ENCODE measurements at places on chromosomes 7 and 10.

- DNase-seq: no peak
Observed at GRCh38 chr10:49844775-49845595, 82.9 kb upstream of the OGDHL start.

GRCh38 chr10:52786098-52786497 lies 13.5 kb upstream of the MBL2 start:
- DNase-seq: no peak

DNA sequence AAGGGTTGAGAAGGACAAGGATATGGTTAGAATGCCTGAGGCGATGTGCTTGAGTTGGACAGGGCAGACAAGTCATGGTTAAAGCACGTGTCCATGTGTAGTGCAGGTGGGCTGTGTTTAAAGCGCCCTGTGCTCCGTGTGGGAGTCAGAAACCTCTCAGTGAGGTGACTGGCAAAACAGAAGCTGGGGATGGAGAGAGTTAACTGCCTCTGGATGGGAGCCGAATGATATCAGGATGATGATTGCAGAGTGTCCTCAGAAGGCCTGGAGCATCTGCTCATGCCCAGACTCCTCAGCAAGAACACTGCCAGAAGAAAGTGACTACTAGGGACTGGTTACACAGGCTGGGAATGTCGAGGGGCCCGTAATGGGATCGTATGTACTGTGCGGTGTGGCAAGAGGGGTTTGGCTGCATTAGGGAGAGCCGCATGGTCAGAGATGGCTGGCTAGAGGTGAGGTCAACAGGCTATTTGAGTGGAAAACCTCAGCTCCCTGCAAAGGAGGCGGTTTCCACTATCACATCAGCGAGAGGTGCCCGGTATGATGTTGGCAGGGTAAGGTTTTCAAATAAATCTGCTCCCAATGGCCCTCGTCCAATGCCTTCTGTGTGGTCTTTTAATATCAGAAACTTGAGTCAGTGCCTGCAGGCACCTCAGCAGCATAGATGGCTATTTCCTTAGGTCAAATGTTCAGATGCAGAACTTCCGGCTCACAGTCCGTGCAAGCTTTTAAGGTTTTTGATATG lies 26.1 kb upstream of the MRC1 start:
- no peak for DNase-seq

DNA sequence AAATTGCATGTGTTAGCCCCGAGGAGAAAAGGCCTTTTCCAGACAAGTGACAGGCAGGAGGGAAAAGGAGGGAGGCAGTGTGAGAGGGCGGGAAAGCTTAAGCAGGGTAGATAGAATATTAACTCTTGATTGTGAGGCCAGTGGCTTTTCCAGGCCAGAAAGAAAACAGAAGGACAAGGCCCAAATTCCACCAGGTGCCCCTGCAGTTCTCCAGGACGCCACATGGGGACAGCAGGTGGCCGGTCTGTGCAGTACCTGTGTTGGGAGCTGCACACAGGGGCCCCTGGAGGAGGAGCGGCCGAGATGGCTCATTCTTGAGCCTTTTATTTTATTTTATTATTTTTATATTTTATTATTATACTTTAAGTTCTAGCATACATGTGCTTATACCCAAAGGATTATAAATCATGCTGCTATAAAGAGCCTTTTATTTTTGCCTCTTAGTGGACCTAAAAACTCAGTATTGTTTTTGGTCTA lies 141.3 kb upstream of the KLF14 start:
- peak; percentile 60 for DNase-seq

DNA sequence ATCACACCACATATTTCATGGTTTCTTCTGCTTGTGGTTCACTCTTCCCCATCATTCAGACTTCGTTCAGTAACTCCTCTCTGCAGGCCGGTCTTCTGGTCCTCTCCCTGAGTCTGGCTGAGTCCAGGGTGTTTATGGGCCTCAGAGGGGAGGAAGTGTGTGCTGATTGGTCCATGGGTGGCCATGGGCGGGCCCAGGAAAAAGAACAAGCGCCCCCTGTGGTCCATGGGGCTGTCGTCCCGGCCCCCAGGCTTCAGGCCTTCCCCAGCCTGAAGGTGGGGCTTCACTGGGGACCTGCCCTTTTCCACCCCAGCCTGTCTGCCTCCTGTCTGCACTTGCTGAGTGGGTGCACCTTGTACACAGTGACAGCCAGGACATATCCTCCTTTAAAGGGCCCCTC lies 123.7 kb downstream of the VIPR2 start:
- DNase-seq: no peak

GRCh38 chr7:74371381-74372341 lies 82.0 kb upstream of the GTF2IRD1 start:
- DNase-seq: no peak

GRCh38 chr10:30818854-30819253 lies 189.3 kb upstream of the LYZL2 start:
- no peak for DNase-seq

DNA sequence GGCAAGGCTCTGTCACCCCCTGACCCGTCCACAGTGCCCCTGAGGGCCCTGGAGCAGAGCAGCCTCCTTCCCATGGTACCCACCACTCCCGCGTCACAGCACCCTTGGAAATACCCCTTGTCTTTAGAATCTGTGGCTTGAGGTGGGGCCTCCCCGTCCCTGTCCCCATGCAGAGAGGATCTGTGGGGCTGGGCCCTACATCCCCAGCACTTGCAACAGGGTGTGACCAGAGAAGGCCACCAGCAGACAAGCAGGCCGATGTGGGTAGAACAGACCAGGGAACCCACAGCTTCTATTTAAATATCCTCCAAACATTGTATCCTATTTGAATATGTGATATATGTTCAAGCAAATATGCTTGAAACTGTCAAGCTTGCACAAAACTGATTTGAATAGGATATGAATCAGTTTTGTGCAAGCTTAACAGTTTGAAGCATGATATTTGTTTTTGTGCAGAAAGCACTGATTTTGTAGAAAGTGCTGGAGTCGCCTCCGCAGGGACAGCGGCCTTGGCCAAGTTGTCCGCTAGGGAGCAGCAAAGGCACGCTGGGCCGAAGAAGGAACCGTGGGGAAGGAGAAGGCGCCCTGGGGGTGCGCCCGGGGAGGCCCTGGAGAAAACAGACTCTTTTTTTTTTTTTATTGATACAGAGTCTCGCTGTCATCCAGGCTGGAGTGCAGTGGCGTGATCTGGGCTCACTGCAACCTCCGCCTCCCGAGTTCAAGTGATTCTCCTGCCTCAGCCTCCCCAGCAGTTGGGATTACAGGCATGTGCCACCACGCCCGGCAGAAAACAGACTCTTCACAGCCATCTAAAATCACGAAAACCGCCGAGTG lies 2.2 kb downstream of the CFAP46 start:
- DNase-seq: peak; percentile 66

GRCh38 chr7:69429911-69430383 lies 168.3 kb upstream of the AUTS2 start:
- DNase-seq: no peak

DNA sequence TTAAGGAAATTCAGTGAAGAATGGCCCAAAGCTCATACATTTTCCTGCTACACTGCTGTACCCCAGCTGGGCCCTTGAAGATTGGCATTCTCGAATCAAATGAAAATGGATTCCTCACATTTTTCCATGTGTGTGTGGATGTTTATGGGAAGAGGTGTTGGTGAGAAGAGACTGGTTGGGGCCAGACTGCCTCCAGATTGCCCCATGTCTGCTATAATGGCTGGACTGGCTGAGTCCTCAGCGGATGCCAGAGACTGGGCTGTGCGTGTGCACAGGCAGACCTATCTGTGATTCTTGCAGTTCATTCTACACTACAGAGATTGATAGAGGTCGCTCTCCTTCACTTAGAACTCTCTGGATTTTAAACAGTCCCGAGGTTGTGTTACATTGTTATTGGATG lies 183.6 kb upstream of the GDF10 start:
- DNase-seq: no peak

DNA sequence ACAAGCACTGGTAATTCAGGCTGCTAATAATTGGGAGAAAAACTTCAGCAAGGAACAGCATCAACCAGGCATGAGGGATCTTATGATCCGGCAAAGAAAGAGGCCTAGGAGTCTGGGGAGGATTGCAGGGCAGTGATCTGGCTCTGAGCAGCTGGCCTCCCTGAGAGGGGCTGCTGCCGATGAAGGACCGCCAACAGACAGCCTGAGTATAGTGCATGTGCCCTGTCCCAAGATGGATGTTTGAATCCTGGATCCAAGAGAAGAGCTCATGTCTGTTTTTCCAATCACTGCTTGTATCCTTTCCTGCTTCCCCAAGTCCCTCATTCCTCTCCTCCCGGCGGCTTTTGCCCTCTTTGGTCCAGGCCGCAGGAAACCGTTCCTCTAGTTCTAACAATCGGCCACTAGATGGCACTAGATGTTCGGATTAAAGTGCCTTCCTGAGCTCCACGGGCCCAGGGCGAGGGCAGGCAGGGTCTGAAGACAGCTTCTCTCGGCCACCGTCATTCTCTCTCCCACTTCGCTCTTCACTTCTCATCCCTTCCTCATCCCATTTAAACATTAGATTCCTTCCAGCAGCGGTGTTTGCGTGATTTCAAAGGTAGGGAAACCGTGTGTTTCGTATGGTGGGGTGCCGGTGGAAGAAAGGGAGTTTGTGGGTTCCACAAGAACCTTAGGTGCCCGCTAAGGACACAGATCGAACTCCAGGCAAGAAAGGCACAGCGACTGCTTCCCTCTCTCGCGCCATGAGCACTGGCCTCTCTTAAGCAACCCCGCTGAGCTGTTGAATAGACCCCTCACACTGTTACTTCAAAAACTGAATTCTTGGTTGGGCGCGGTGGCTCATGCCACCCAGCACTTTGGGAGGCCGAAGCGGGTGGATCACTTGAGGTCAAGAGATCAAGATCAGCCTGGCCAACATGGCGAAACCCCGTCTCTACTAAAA lies 82.4 kb downstream of the ADCYAP1R1 start:
- DNase-seq: peak; percentile 41

DNA sequence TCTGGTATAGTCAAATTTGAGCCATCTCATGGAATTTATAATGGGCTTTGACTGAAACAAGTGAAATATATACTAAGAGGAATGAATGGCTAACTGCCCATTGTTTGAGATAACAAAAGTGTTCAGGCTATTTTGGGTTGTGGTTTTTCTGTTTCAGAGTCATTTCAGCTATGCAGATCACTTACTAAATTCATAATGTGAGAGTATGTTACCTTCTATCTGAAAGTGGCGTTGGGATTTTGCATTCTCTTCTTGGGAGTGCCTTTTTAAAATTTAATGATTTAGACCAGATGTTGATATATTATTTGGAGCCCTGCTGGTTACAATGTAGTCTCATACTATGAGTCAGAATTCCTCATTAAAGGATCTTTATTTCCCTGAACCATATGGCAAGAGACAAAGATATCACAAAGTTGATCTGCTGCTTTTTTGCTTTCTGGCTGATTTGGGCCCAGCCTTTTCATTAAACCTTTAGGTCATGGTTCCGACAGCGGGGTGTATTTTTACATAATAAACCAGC lies 10.4 kb downstream of the VCL start:
- no peak for DNase-seq

DNA sequence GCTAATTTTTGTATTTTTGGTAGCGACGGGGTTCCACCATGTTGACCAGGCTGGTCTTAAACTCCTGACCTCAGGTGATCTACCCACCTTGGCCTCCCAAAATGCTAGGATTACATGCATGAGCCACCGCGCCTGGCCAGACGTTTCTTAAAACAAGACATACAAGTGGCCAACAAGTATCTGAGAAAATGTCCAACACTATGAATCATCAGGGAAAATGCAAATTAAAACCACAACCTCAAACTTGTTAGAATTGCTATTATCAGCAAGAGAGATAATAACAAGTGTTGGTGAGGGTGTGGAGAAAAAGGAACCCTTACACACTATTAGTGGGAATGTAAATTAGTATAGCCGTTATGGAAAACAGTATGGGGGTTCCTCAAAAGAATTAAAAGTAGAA lies 148.6 kb downstream of the SUGCT start:
- DNase-seq: no peak

DNA sequence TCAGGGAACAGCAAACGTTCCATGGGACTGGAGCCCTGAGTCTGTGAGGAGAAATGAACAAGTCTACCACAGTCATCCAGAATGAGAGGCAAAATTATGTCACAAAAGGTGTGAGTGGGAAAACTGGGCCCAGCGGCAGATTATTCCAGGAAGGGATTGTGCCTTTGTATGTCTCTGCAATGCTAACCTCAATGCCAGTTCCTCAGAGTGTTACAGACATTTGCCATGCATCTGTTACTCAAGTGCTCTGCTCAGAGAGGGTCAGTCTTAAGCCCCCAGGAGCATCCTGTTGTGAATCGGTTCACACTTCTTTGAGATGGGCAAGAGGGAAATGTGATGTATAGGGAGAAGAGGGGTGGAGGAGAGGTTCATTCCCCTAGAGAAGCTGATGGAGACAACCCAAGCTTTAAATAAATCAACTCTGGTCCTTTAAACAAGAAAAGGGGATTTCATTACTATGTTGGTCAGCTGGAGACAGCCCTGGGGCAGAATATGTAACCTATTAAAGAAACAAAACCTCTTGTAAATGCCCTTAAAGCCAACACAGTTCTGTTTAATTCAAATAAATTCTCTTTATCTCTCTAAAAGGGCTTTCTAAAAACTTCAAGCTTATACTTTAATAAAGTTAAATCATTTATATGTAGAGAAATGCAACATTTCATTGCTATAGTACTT lies 85.9 kb upstream of the GRB10 start:
- DNase-seq: no peak

DNA sequence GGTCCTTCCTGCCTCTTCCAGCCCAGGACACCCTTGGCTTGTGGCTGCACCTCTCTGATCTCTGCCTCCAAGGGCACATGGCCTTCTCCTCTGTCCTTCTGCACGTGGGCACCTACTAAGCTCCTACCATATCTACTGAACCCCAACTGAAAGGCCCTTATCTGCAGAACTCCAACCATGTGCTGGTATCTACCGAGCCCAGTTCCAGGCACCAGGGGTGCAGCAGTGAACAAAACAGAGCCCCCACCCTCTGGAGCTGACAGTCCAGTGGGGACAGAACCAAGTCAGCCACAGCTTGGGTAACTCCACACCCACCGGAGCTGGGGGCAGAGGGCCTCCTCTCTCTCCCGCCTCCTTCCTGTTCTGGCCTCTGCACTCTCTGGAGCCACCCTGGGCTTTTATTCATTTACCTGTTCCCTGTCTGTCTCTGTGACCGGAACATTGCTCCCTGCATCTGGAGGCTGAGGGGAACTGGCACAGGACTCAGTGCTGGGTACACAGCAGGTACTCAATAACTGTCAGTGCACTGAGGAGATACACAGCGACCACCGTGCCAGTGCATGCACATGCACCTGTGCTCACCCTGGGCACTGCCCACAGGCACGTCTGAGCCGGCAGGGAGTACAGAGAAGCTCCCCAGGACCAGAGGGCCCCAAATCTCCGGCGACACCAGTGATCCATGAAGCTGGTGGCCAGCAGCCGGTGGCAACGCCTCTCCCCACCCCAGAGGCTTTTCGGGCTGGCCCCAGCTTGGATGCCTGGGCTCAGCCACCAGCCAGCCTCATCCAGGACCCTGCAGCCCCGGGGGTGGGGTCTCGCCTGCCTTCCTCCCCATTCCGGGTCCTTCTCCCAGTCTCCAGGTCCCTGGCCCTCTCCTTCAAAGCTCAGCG lies 2.0 kb downstream of the MICALL2 start:
- no peak for DNase-seq

- no peak for DNase-seq
Observed at GRCh38 chr7:138513344-138513871, 53.3 kb downstream of the TRIM24 start.

- no peak for DNase-seq
Observed at GRCh38 chr7:123242467-123243092, 42.8 kb upstream of the SLC13A1 start.

Data from activated CD4-positive, alpha-beta T cell treated with anti-CD3 and anti-CD28 coated beads, Interleukin-2, amount 50 U/mL, for 48 hours (primary cell).